Esophagus mucosa (tissue), 1 donor: ENCODE measurements at places on chromosomes 6 and 20.
A peak's percentile ranks its signal among the peaks of the same experiment; 100 is the strongest.

- ATAC-seq, result peak; percentile 87
Measured at GRCh38 chr6:70369332-70369950, 43.9 kb upstream of the FAM135A start.

DNA sequence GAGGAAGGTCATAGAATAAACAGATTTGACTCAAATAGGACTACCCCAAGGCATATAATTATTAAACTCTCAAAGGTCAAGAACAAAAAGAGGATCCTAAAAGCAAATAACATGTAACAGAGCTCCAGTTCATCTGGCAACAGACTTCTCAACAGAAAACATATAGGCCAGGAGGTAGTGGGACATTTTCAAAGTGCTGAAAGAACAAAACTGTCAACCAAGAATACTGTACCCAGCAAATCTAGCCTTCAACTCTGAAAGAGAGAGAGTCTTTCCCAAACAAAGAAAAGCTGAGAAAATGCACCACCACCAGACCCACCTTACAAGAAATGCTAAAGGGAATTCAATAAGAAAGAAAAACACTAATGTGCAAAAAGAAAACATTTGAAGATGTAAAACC, 11.9 kb downstream of the NQO2 start:
- ATAC-seq, result no peak

DNA sequence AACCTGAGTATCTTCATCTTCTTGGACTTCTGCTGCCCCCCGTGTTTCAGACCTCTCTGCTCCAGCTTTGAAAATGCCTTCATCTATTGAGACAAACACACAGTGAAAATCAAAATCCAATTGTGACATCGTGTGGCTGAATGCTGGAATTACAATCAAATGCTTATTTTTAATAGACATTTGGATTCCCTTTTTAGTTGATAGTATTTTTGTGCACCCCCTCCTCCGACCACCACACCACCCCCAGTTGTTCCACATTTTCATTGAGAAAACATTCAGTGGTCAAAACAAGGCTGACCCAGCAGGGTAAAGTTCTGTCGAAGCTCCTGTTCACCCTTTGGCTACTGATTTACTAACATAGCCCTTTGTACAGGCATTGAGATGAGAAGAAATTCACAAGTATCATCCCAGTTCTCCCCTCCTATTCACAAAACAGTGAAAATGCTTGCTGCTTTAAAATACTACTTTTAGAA, 79.0 kb downstream of the NRSN1 start:
- ATAC-seq, result no peak

DNA sequence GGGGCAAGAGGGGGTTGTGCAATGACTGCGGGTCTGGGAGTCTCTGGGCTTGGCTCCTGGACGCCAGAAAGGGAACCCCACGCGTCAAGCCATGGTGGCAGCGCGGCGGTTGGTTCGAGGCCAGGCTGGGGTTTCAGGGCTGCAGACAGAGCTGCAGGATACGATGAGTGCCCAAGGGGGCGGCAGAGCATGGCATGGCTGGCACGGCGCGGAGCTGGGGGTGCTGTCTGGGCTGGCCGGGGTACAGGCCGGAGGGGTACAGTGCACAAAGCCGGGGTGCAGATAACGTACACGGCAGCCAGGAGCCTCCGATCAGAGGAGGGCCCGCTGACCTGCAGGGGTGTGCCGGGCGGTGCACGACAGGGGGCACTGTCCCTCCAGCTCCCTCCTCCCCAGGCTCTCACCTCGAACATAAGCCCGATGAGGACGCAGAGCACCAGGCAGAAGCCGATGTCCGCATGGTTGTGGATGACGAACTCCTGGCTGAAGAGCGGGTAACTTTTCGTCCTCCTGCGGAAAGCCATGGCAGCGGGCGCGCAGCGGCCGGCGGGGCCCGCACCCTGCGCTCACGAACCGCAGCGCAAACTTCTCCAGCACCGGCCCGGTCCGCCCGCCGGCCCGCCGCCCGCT, 353 bp downstream of the TRAM2 start:
- peak; percentile 74 for ATAC-seq

- ATAC-seq, result peak; percentile 64
Measured at GRCh38 chr6:54473328-54473727, 165.1 kb downstream of the TINAG start.

DNA sequence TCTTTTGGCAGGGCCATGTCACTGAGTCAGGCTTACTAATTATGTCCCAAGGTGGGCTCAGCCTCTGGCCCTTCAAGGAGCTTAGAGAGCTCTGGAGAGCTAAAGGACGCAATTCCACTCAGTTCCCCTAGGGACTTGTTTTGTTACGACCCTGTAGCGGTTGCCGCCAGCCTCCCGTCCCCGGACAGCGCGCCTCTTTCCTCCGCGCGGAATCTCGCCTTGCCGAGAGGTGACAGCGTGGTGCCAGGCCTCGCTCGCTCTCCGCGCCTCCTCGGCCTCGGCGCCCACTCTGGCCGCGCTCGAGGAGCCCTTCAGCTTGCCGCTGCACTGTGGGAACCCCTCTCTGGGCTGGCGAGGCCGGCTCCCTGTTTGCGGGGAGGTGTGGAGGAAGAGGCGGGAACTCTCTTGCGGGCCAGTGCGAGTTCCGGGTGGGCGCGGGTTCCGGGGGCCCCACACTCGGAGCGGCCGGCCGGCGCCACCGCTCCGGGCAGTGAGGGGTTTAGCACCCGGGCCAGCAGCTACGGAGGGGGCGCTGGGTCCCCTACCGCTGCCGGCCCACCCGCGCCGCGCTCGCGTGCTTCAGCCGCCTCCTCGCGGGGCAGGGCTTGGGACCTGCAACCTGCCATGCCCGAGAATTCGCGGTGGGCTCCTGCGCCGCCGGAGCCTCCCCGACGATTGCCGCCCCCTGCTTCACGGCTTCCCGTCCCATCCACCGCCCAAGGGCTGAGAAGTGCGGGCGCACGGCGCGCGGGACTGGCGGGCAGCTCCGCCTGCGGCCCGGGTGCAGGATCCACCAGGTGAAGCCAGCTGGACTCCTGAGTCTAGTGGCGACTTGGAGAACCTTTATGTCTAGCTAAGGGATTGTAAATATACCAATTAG, 9.9 kb upstream of the ZNF311 start:
- no peak for ATAC-seq

DNA sequence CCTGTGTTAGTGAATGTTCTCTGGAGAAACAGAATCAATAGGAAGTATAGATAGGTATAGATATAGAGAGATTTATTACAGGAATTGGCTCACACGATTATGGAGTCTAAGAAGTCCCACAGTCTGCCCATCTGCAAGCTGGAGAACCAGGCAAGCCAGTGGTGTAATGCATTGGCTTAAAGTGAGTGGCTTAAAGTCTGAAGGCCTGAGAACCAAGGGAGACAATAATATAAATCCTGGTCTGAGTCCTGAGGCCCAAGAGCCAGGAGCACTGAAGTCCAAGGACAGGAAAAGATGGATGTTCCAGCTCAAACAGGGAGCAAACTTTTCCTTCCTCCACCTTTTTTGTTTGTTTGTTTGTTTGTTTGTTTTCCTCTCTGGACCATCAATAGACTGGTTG, 131.2 kb upstream of the LRFN2 start:
- no peak for ATAC-seq

DNA sequence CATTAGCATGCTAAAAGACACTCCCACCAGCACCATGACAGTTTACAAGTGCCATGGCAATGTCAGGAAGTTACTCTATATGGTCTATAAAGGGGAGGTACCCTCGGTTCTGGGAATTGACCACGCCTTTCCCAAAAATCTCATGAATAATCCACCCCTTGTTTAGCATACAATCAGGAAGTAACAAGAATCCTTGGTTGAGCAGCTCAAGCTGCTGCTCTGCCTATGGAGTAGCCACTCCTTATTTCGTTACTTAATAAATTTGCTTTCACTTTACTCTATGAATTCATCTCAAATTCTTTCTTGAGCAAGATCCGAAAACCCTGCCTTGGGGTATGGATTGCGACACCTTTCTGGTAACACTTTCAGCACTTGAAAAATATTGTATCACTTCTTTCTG, 243.0 kb downstream of the BMP2 start:
- ATAC-seq, result peak; percentile 96

- ATAC-seq, result no peak
Measured at GRCh38 chr6:155260686-155261085, 3.1 kb upstream of the CLDN20 start.

DNA sequence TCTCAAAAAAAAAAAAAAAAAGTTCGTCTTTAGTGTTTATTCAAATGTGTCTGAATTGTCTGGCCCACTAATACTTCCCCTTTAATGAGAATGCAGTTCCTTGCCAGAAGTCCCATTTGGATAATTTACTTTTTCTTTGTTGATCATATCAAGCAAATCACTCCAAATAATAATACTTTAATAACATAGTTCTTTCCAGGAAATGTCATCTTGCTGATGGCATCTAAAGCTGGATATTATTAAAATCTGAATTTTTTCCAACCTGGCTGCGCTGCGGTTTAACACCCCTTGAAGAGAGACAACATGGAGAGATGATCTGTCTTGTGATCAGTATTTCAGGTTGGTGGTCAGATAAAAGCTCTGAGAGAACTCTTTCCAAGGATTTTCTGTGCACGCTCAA, 111.2 kb upstream of the CNKSR3 start:
- no peak for ATAC-seq

DNA sequence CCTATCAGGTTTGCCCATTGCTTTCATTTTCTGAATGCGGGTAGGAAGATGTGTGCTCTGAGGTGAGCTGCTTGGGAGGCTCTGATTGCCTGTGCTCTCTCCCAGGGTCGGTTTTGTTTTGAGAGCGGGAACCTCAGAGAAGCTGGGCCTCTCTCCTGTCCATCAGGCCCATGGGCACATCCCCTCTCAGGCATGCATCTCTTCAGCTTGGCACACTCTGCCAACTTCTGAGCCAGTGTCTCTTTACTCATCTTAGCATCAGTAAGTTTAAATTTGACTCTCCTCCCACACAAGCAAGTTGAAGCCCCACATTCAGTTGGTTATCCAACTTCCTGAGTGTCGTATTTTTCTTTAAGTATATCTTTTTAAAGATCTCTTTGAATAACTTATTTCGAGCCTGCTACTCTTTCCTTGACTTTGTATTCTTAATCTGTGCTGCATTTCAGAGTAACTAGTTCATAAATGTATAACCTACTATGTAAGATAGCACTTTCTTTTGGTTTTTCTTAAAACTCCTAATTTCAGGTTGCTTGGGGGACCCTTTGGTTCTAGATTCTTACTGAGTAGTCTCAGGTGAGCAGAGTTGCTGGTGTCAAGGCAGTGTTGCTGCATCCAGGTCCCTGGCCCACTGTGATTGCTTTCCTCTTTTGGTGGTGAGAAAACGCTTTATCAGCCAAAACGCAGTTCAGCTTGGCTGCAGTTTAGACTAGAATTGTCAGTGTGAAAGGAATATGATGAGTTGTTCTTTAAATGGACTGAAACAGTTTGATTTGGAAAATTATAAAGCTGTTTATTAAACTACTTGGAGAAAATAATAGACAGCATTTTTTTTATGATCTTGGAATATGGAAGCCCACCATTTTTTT, 54.8 kb downstream of the SNX9 start:
- ATAC-seq, result no peak

DNA sequence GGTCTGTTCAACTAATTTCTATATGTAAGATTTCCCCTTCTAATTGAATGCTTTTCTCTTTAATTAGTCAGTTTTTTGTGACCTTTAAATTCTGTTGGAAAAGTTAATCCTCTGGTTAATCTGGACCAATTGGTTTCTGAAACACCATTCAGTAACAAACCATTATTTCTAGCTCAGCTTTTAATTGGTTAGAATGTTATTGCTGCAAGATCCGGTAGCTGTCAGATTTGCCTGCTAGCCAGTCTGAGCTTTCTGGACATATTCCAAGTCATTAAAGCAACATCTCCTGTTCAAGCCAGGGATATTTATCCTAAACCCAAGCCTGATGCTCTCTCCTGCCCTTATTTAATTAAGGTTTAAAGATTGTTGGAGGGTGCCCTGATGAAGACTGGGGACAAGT, 55.1 kb upstream of the FBXL4 start:
- no peak for ATAC-seq

- ATAC-seq, result no peak
Measured at GRCh38 chr6:129236001-129236517, 353.1 kb downstream of the LAMA2 start.

- ATAC-seq, result no peak
Measured at GRCh38 chr20:10332656-10333415, 101.2 kb downstream of the MKKS start.

DNA sequence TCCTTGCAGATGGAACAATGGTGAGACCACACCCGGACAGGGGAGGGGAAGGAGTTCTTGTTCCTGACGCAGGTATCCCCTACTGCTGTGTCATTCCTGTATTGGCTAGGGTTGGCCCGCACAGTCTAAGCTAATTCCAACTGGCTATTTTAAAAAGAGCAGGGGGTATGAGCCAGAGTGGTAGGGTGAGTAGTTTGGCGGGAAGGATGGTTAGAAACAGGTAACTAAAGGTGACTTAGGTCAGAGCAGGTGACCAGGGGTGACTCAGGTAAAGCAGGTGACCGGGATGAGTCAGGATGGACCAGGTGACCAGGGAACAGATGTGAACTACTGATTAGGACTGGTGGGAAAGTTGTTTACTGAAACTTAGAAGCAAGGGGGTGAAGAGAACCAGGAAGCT, 58.0 kb downstream of the ZNF292 start:
- ATAC-seq, result no peak

GRCh38 chr20:41258474-41258873, 59.1 kb downstream of the ZHX3 start:
- ATAC-seq, result no peak

- peak; percentile 43 for ATAC-seq
Measured at GRCh38 chr6:131290955-131291354, 155.7 kb downstream of the AKAP7 start.

DNA sequence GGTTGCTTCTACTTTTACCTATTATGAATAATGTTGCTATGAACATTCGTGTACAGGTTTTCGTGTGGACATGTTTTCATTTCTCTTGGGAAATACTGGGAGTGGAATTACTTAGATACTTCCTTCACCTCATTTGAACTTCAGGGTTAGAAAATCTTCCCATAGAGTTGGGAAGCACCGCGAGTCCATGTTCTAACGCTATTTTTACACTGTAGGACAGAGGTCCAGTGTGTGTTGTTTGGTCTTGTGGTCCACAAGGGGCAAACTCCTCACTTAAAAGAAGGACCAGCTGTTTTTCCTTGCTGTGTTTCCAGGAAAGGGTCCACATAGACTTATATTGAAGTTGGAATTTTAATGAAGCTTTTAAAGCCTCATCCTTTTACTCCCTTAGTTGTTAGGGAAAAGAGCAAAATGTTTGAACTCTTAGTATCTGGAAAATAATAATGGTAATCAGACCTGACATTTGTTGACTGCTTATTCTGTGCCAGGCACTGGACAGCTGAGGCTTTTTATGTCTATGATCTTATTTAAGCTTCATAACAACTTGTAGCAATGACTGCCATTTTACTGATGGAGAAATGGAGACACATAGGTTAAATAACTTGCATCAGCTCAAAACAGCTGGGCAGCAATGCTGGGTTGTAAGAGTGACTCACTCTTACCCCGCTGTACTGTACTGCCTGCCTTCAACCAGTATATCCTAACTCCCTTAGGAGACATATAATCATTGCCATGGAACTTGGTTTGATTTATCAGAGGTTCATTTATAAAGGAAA, 52.0 kb downstream of the CDC5L start:
- peak; percentile 73 for ATAC-seq
